ENCODE measurements at places on chromosomes 12 and 14.
A peak's percentile ranks its signal among the peaks of the same experiment; 100 is the strongest.

- DNase-seq, result no peak
These were observed 7.4 kb downstream of the PPP1R13B start for GRCh38 chr14:103840014-103840413.

DNA sequence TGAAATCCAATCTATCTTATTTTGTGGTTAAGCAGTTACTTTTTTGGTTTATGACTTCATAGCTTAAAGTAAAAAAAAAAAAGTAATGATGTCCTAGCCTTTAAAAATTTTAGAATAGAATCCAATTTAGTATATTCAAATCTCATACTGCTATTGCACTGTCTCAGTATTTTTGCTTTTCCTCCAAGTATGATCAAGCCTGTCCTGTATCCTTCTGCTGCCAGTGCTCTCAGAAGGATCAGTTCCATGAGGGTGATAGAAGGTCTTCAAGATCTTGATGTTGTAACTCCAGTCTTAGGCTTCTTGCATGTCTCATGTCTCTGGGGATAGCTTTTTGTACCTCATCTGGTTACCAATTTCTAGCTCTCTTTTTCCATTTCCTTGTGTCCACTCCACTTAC is 324.2 kb upstream of the FAR2 start:
- no peak for DNase-seq

- DNase-seq, result no peak
These were observed 177.1 kb downstream of the CCDC91 start for GRCh38 chr12:28367326-28367725.

DNA sequence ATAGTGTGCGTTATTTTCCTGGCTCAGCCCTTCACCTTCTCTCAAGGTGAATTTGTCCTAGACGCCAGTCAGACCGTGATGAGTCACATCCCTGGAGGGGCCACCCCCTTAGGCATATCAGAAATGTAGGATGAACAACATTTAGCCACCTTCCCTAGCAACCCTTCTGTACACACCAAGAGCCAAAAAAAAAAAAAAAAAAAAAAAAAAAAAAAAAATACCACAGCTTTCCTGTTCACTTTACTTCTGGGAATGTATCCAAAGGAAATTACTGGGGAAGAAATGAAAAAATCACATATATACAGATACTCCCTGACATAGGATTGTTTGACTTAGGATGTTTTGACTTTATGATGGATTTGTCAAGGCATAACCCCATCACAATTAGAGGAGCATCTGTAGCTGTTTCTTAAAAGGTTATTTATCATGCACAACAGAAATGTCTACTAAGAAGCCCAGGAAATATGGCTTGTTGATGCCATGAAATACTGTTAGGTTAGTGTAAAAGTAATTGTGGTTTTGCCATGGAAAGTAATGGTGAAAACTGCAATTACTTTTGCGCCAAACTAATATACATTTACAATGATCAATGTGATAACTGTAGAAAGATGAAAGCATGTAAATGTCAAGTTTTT is 68.2 kb upstream of the BDKRB2 start:
- DNase-seq, result no peak

GRCh38 chr12:56243731-56244181 is 13.9 kb downstream of the SLC39A5 start:
- no peak for DNase-seq

- DNase-seq, result no peak
These were observed 82.6 kb downstream of the SLCO1A2 start for GRCh38 chr12:21252070-21252469.

GRCh38 chr12:56884421-56884820 is 49.8 kb downstream of the SDR9C7 start:
- no peak for DNase-seq

- DNase-seq, result no peak
These were observed 465.5 kb upstream of the ATP2B1 start for GRCh38 chr12:90174198-90174510.

DNA sequence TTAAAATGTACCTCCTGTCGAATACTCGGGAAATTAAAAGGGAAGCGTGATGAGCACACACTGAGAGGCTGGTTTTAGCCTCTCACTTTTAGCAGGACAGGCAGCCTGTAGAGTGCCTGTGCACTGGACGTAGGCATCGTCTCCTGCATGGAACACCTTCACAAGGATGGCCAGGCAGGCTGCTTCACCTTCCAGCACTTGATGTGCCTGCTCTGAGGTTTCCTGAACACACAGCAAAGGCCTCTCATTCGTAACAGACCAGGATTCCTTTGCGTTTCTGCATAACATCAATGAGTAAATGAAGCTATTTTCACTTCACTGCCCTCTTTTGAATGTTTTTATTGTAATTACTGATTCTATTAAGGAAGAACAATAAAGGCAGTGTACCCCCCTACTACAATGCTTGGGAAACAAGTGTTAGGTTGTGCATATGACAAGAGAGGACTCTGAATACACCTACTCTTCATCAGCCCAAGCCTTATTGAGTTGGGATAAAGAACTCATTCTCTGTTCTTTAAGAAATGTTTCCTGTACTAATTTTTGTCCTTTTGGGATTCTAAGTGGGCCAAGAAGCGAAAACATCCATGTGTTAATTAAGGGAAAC is 1077.6 kb upstream of the FOXG1 start:
- DNase-seq, result no peak

DNA sequence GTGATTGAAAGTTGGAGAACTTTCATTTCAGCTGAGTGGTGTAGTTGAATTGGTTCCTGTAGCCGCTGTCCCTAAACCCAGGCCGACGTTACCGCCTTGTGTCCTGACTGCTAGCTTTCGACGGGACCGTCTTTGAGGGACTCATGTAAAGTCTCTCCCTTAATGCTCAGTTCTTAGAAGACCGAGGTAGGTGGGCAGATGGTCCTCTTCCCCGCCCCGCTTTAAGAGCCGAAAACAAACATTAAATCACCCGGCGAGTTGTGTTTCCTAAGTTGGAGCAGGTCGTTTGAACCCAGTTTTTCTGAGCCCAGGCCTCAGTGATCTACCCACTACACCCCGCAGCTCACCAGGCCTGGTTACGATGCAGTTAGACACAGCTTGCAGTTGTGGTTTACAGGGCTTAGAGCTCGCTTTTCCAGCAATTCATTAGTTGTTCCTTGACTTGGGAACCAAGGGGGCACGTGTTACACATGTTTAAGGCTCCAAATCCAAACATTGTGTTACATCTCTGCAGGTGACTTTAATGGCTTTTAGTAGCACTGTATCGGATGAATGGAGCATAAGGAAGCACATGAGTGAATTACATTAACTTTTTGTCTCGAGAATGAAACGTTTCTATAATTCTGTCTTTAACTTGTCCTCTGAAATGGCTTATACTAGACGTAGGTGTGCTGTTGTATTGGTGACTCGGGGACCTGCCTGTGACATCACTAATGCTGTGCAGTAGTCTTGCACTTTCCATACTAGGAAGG is 790 bp downstream of the NEDD1 start:
- DNase-seq, result peak; percentile 32

DNA sequence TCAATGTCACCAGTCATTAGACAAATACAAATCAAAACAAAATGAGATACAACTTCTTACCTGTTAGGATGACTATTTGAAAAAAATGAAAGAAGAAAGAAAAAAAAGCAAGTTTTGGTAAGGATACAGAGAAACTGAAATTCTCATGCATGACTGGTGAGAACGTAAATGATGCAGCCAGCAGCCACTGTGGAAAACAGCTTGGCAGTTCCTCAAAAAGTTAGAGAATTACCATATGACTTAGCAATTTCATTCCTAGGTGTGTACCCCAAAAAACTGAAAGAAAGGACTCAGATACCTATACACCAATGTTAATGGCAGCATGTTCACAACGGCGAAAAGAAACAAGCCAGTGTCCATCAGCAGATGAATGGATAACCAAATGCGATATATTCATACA is 26.6 kb downstream of the NINJ2 start:
- no peak for DNase-seq

DNA sequence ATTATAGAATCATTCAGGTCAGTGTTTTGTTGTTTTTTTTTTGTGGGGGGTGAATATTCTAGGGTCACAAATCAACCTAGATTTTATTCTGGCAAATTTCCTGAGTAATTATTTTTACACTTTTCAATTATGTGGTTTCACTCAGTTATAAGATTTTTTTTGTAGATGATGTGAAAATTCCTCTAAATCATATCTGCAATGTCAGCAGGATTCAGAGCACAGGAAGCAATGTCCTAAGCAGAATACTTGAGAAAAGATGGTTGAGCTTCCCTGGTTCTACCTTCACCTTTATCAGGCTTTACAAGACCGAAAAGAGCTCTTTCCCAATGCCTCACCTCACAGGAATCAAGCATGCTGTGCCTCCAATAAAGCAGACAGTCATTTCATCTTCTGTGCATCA is 124.3 kb downstream of the SLC41A2 start:
- no peak for DNase-seq

DNA sequence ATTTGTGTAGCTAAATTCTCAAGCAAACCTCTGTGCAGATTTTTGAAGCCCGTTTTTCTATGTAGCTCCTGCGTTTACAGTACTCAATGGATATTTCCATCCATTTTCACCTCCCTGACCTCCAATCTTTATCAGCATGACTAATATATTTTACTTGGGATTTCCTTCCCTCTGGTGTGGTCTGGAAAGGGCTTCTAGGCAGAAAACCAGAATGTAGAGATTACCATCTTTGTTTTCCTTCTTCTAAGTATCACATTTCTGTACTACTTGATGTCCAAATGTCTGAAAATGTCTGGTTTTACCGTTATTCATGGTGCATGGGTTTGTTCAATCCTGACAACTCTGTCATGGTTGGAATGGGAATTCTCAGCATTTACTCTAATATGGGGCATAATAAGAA is 907.6 kb upstream of the FLRT2 start:
- DNase-seq, result no peak
